ENCODE measurements at places on chromosomes 3 and 15.

DNA sequence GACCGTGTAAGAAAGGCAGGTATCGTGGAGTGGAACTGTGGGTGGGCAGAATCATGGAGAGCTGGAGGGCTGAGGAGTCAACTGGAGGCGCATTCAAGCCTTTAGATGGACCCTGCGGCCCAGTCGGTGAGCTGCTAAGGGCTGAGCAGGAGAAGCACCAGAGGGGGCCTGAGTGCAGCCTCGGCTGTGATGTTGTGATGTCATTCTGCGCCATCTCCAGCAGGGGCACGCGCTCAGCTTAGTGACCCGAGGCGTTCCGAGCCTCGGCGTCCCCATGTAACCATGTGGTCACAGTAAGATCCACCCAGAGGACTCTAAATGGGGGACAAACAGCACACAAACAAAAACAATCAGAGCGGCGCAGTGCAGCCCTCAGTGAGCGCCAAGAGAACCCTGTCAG, 76.8 kb downstream of the VGLL4 start:
- DNase-seq, result no peak

DNA sequence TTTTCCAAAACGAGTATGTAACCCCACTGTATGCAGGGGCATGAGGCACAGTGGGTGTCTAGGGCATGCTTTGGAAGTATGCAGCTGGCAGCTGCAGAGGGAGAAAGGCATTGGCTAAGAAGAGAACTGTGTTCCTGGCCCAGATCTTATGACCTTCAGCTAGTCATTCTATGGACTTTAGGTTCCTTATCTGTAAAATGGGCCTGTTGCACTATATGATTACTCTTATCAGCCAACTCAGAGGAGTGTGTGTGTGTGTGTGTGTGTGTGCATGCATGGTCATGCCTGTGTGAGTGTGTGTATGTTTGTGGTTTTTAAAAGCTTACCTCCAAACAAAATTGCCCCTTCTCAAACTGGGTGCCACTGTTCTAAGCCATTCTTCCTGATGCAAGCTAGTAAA, 27.4 kb upstream of the CHST2 start:
- no peak for DNase-seq

DNA sequence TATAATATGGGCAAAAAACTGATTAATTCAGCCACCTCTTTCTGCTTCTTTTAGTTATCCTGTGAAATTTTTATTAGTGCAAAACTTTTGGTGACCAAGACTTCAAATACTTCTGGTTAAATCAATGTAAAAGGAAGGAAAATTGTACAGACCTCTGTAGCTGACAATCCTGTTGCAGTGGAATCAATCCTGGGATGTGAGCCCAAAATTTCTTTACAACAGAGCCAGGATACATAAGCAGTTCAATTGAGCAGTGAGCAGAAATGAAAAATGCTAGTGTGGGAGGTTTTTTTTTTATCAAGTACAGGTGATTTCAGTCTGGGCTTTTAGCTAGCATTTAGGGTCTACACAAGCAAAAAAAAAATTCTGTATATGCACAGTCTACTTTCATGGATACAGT, 398.0 kb downstream of the OTOL1 start:
- no peak for DNase-seq

- DNase-seq, result no peak
These were observed 41.6 kb downstream of the WNT5A start for GRCh38 chr3:55445551-55445950.

GRCh38 chr3:23863060-23863459, 53.7 kb downstream of the NKIRAS1 start:
- DNase-seq, result no peak

GRCh38 chr3:67661089-67661488, 6.7 kb upstream of the SUCLG2 start:
- no peak for DNase-seq

GRCh38 chr3:143849854-143850549, 1.7 kb upstream of the SLC9A9 start:
- DNase-seq, result no peak

DNA sequence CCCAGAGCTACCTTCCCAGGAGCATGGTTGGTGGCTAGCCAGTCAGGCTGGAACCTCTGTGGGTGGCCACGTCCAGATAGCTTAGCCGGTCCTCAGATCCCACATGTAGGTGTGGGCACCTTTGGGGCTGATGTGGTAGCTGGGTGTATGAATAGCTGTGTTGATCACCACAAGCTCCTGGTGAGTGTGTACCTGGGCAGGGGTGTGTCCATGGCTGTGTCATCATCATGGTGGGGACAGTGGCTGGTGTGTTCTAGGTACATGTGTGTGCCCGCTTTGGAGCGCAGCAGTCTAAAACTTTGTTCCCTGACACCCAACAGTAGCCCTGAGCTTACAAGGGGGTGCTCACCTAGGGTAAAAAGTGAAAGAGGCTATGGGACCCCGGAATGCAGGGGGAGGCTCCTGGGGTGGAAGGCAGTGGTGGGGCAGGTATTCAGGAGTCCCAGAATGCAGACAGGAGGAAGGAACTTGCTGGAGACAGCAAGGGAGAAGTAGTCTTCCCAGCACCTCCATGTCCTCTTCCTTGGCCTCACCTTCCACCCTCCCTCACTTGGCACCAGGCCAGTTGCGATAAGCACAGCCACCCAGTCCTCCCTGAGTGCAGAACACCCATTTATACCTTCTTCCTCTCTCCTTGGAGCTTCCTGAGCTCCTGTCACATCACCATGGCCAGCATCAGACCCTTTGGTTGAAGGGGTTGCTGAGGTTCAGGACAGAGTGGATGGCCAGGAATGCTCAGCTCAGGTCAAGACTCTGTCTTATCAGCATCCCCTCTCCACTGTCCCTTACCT, 1.2 kb downstream of the CISH start:
- no peak for DNase-seq

DNA sequence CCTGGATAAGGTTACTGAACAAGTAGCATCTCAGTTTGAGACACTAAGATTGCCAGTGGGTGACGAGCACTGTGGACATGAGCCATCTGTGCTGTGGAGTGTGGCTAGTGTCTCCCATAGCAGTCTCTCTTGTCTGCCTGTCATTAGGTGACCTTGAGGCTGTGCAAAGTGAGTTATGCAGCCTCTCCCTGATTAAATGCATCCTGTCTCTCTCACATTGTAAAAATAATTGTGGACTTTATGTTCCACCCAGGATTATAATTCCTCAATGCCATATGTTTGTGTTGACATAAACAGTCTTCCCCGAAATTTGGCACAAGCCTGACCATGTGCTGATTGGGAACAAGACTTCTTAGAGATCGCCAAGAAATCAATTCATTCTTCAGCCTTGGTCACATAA, 168.9 kb downstream of the MYRIP start:
- DNase-seq, result no peak

DNA sequence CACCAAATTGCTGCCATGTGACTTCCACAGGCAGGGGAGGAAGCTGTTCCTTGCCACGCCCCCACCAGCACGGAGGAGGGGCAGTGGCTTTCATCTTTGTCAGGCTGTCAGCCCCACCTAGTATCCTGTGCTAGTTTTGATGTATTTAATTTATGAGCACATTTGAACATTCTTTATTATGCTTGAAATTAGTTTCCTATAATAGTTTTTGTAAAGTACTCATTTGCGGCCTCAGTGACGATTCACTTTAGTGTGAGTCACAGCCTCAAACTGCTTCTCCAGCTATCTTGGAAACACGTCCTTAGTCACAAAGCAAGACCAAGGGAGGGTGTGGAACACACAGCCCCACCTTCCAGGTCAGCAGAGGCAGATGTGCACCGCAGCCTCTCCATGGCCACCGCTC, 239.9 kb upstream of the ATP10A start:
- DNase-seq, result no peak

GRCh38 chr3:99505646-99506269, 132.6 kb upstream of the COL8A1 start:
- DNase-seq, result peak; percentile 25

GRCh38 chr15:31346367-31347066, 19.9 kb downstream of the KLF13 start:
- DNase-seq, result no peak

GRCh38 chr15:100090411-100090810, 251.4 kb downstream of the ADAMTS17 start:
- no peak for DNase-seq

DNA sequence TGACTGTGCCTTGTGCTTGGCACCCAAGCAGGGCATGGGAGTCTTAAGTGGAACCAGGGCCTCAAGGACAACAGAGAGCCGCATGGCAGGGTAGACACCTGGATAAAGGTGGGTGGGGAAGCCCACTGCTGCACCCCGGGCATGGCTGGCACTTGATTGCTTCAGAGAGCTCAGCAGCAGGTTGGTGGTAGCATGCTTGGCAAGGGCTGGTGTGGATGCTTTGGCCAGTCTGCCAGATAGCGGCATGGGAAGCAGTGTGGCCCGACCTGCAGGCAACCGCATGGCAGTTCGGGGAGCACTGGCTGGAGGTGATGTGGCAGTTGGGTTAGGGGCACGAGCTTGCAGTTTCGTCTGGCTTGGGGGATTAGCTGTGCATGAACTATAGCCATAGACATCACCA, 2.5 kb downstream of the CCDC71 start:
- DNase-seq, result no peak

DNA sequence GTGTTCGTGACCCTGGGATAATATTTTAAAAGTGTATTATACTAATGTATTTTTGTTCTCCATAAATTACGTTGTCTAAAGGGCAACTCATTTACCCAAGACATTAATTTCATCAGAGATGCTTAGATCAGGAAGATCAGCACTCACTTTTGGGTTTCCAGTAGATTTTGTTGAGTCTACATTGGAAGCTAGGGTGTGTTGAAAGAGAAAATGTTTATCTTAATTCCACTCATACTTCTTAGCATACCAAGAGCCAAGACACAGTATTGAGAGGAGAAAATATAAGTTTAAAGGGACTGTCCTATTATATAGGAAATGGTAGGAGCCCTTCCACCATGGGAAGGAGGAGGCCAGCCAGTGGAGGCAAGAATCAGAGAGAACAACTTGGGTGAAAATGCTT, 412.9 kb upstream of the RGMA start:
- no peak for DNase-seq

DNA sequence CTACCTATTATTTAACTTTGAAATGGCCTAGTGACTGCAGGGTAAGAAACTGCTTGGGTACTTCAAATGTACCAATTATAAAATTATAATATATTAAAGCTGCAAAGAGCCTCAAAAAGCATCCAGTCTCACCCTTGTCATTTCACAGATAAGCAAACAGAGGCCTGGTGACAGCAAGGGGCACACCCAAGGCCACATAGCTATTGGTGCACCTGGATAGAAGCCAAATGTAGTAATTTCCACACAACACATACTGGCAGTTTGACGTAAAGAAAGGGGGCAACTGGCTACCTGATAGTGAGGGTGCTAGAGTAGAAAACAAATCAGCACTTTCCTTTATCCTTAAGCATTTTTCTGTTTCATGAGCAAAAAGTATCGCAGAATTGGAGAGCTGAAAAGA, 51.1 kb downstream of the IFT57 start:
- DNase-seq, result no peak

GRCh38 chr3:14511623-14512280, 28.4 kb downstream of the GRIP2 start:
- no peak for DNase-seq

- DNase-seq, result no peak
These were observed 104.1 kb downstream of the LSM3 start for GRCh38 chr3:14282706-14283075.

DNA sequence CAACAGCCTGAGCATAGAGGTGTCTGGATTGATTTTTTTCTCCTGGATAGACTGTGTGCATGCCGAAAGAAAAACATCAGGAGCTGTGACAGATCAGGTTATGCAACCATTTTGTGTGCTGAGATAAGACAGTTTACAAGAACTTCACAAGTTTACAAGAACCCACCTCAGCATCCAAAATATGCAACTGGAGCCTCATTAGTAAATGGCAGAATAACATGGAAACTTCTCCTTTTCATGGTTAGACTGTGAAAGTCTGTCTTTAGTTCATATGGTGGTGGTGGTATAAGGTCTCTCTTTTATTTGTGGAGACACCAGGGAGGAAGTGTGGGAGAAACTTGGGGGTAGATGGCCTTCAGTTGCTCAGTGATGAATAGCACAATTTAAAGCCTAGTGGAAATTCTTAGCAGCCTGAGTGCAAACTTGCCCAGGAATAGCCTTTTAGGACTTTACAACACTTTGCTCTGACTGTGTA, 3.7 kb upstream of the ZNF609 start:
- no peak for DNase-seq

- no peak for DNase-seq
These were observed 27.6 kb downstream of the ZNF860 start for GRCh38 chr3:32009101-32009500.

- no peak for DNase-seq
These were observed 620.4 kb upstream of the NR2F2 start for GRCh38 chr15:95709959-95710695.

- no peak for DNase-seq
These were observed 99.4 kb upstream of the IQSEC1 start for GRCh38 chr3:13172644-13173013.

- DNase-seq, result no peak
These were observed 362.4 kb downstream of the FEZF2 start for GRCh38 chr3:62010989-62011388.

DNA sequence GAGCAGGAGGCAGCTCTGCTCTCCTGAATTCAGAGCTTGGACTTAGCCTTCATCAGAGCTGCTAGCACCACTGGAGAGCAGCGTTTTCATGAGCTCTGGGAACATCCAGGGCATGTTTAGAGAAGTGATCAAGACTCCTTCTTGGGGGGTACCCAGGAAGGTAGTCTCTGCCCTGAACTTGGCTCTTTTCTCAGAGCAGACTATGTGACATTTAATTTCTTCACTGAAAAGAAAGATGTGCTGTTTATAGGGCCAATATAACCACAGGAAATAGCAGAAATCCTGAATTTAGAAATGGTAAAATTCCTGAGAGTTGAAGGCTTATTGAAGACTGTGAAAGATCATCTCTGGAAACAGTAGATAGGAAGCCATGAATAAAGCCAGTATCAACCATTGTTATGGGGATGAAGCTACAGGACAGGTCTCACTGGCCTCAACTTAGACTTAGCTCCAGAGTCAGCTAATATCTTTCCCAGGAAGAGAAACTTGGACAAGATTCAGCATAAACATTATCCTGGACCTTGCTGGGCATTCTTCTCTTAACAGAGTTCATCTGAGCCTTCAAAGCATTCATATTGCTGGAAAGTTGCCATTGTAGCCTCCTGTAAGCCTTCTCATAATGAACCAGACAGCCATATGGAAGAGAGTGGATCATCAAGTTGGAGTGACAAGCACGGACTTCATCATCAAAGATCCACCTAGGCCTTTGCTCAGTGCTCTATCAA, 386.6 kb upstream of the THBS1 start:
- no peak for DNase-seq

DNA sequence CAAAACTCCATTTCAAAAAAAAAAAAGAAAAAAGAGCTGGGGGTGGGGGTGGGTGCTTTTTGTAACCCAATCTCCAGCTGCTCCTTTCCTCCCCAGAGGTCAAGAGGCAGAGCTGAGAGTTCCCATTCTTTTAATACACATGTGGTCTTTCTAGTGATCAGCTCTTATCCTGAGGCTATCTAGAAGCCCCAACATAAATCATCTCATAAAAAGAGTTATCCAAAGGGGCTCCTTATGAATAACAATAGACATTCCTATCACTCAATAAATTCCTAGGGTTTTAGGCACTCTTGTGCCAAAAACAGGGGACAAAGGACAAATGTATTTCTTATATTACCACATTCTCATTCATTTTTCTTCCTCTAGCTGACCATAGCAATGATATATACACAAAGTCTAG, 25.1 kb upstream of the GAP43 start:
- DNase-seq, result no peak
